ENCODE measurements at places on chromosomes 12 and 14.
A peak's percentile ranks its signal among the peaks of the same experiment; 100 is the strongest.

DNA sequence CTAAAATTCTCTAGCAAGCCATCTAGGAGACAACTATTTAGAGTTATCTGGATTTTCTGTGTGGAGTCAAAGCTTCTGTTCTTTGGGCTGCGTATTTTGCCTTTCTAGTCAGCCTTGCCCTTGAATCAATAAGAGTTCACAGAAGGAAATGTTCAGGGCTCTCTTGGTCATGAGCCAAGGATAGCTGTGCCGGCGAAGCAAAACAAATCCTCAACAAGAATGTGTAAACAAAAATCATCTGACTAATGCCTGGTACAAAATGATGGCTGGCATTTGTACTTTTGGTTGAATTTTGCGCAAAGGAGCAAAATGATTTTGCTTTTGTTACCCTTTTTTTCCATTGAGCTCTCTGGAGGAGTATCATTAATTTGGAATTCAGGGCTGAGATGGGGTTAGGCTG is 171.1 kb downstream of the DACT1 start:
- no peak for DNase-seq

DNA sequence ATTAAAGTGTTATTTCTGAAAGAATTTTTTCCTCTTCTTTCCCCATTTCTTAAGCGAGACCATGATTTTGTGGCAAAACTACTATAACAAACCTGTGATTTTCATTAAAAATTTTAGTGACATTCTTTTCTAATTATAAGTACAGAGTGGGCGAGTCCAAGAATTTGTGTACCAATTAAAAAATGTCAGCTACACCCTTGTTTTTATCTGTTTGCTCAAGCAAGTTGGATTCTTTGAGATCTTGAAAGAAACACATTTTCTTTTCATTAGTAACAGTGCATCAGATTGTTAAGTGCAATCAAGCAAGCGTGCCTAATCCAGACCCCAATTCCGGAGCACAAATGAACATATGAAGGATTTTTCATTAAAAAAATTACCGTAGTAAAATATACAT is 338.8 kb upstream of the DDHD1 start:
- no peak for DNase-seq

GRCh38 chr12:70581208-70581607 is 56.0 kb downstream of the PTPRB start:
- DNase-seq: no peak

DNA sequence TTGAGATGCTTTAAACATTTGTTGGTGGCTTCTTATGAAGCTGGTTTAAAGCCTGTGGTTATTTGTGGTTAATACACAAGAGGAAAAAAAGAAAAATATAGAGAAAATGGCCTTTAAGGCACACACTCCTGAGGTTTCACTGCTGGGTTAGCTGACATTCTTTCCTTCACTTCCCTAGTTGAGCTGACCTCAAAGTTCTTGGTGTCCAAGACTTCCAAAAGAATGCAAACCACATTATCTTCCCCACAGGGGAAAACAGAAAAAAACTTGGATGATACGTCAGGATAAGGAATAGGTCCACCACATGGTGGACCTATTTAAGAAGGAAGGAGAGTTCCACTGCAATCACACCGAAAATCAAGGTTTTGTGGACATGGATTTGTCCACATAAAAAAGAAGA is 94.3 kb downstream of the SLC25A21 start:
- DNase-seq: no peak

- no peak for DNase-seq
These were observed 117.1 kb downstream of the SYT10 start for GRCh38 chr12:33322519-33322918.

DNA sequence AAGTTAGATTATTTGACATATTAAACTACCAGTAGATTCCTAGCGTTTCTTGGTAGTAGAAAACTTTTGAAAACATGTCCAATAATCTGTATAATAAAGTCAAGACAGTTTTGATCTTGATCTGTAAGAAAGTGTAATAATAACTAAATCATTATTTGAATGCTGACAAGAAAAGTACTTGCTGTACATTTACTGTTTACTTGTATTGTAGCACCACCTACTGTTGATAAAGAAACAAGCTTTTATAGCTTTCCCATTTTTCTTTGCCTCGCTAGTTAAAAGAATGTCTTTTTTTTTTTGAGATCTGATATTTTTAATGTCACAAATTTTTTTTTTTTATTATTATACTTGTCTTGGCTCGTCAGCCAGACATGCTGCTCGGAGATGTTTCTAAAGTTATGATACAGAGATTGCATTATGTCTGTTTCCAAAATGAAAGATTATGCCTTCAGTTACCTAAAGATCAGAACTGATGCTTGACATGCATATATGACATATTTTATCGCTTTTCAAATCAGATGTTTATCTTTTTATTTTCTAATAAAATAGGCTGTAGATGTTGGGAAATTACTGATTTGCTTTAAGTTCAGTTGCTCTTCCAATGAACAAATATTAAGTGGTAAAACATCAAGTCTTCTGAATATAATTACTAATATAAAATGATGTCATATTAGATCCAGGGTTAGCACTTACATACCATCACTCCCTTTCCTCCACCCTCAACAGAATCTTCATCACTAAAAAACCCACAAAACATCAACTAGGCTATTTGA is 140.5 kb downstream of the AKAP6 start:
- no peak for DNase-seq

- DNase-seq: no peak
These were observed 769.4 kb upstream of the USP15 start for GRCh38 chr12:61490526-61491498.

GRCh38 chr14:55398679-55399078 is 13.0 kb downstream of the ATG14 start:
- no peak for DNase-seq

DNA sequence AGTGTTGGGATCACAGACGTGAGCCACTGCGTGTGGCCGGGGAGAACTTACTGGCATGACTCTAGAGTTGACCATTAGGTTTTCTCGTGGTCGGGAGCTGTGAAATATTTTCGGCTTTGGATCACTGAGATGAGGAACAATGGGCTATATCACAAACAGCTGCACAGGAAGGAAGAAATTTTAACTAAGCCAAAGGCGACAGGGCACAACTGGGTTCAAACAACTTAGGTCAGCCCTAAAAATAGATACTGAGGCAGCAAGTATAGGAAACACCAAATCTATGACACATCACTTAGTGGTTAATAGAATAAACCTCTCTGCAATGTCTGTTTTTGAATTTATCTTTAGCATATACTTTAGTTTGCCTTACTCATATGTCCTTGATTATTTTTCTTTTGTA is 162.9 kb downstream of the LRIG3 start:
- no peak for DNase-seq

GRCh38 chr14:62098357-62098756 is 336.1 kb downstream of the SNAPC1 start:
- DNase-seq: no peak

GRCh38 chr12:66678338-66679275 is at the start of gene GRIP1:
Gene GRIP1, minus strand, starts transcription at chr12:66679076. Its CDS starts 172 bp downstream, at chr12:66678904.
- DNase-seq: no peak

GRCh38 chr12:123533672-123534643 is at the start of gene RILPL1:
Gene RILPL1, minus strand, starts transcription at chr12:123533719. Its CDS starts 237 bp downstream, at chr12:123533482.
- peak; percentile 61 for DNase-seq

- DNase-seq: no peak
These were observed 42.0 kb downstream of the TMTC2 start for GRCh38 chr12:82728710-82729109.

DNA sequence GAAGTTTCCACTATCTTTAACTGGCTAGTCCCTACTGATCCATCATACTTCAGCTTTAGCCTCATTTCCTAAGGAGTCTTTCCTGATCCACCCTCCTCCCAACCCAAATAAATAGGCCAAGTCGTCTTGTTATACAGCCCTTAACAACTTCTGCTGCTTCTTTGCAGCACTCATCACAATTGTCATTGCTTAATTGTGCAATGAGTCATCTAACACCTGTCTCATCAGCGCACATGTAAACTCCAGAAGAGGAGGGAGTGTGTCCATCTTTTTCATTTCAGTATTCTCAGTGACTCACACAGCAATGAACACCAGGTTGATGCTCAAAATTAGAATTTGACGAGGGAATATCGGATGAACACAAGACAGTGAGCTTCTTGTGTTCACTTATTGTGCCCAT is 87.3 kb downstream of the SUDS3 start:
- no peak for DNase-seq

- no peak for DNase-seq
These were observed 29.5 kb upstream of the MSRB3 start for GRCh38 chr12:65248656-65249633.
